Caco-2 (cell line): ENCODE measurements at places on chromosomes 16 and 17. TPM values are rescaled to one million over a fixed set of nuclear protein-coding genes. Genes with fewer than 3 reads are reported as not detected.

DNA sequence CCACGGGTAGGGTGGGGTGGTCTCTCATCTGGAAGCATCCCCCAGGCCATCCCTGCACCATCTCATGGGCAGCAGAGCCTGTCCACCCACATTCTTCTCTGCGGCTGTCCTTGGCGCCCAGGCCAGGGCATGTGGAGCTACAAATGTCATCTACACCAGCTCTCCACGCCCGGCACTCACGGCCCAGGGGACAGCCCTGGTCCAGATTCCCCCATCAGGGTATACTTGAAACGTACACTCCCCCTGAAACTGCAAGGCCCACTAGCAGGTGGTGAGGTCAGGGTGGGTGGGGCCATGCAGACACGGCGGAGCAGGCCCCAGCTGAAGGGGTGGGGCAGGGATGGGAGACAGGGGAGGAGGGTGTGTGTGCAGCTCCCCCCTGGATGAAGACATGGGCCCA, 3.2 kb upstream of the SOX8 start:
- no peak for DNase-seq

GRCh38 chr17:69344939-69345338, 18.0 kb upstream of the ABCA5 start:
- DNase-seq: no peak

GRCh38 chr17:58271216-58271931, 9.4 kb downstream of the MPO start:
- no peak for DNase-seq

DNA sequence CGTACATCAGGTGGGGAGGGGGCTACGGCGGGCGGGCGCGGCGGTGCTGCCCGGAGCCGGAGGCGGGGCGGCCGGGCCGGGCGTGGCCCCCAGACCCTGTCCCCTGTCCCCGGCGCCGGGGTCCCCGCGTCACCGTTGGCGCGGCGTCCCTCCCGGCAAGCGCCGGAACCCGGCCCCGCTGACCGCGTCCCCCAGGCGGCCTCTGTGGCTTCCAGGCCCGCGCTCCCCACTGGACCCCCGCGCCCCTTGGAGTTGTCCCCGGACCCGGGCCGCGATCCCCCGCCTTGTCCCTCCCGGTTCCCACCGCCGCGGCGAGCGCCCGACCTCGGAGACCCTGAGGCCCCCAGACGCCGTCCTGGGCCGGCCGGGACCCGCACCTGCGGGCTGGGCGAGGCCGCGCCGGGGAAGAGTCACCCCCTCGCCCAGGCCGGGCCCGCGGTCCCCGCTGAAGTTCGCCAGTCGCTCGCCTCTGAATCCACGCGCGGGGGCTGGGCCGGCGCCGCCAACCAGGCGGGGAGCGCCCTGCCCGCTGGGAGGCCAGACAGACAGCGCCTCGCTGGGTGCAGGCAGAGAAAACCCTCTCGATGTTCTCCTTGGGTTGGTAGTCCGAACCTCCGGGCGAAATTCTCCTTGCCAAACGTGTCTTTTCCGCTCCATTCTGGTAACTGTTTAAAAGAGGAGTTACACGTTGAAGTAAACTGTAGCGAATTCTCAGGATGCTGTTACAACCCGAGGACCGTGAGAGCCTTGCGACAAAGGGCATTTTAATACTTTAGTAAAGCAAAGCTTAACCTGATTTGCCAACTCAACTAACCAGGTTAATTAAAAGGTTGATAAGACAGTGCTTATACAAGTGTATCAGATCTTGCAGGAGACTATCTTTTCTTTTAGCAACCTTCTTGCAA, 761 bp downstream of the GAN start:
- DNase-seq: peak; percentile 65

- no peak for DNase-seq
Measured at GRCh38 chr16:31072540-31073141, 1.4 kb downstream of the ZNF668 start.

FGF11 gene
- 0.91 and 1.3 TPM in 2 replicates for total RNA-seq
